ENCODE measurements at places on chromosomes 5 and 9.

DNA sequence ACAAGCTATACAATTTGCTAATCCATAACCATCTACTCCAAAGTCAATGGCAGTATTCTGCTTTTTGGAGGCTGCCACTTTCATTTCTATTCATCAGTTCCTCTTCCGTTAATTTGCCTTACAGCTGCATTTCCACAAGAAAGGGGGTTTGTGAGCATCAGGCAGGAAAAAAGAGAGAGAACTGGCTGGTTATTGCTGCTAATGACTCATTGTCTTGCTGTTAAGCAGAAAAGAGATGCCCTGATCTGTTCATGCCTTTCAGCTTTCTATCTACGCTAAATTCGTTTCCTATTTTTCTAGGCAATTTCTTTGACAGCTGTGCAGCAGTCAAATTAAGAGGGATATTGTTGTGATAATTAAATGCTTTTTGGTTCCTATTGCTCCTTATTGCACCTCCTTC, 65.9 kb upstream of the GNAQ start:
- DNase-seq: peak; percentile 11

DNA sequence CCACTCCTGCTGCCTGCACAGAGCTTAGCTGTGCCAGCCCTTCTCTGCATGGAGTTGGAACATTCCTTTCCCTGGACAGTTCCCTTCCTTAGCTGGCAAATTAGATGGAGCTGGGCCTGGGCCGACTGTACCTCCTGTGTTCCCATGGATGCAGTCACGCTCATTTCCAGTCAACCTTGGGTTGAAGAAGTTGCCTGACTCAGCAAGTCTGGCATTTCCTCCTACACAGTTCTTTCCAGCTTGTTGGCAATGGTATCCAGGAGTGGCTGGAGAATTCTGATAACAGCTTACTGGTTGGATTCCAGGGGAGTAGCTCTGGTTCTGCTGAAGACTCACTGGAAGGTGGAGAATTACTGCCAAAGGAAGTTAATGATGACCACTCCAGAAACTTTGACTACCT, 9.2 kb upstream of the TAF1L start:
- DNase-seq: no peak

DNA sequence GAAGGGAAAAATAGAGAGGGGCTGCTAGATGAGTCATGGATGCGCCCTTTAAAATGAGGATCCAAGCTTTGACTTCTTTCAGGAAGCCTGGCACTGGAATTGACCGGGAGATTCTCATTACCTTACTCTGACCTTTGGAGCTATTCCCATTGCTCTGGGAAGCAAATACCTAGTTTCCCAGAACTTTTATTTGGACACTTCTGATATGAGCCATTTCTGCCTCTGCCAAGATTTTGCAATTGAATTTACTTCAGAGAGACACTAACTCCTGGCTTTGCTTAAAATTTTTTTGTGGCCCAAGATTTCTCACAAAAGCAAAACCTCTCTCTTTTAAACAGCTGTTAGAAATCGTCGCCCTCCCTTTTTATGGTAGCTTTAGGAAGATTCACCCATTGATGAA, 15.7 kb upstream of the AGXT2 start:
- no peak for DNase-seq

DNA sequence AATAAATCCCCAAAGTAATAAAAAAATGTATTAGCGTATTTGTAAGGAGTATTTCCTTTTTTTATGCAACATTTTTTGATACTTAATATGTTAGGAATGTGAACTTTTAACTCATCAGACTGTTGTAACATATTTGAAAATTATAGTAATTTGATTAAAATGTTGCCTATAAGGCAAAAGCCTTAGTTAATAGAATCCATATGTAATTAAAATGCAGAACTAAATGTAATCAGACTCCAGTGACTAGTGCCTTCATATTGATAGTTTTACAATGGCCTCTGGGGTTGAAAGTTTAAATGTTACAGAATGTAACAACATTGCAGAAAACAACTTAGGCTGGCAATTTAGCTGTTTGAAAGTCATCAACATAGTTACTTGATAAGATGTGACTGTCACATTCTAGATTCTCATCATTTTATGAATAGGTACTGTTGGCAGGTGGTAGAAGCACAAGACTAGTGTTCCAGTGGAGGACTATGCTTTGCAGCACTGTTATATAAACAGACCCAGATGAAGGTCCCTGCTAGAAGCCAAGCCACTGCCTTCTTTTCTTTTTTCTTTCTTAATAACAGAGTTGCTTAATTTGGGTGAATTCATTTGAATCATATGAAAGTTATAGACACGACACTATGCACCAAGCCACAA, 382.9 kb downstream of the CCDC171 start:
- DNase-seq: no peak

DNA sequence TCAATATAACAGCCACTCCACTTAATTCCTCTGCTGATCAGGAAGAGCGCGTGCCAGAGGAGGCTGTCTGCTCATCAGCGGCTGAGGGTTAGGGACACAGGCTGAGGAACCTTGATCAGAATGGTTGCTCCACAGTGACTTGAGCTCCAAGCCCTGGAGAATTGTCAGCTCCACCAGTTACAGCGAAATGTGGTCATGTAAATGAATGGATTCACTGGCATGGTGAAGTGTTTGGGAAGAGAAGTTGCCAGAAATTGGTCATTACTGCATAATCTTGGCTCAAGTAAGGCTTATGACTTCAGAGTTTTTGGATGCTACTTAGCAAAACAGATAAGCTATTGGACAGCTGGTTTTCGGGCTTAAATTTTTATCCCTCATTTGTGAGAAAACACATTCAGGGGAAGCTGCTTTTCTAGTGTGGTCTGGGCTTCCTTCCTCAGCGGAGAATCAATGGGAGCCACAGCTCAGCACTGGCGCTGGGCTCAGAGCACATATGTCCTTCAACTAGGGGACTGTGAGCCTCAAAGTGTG, 65.0 kb downstream of the PRRT1B start:
- DNase-seq: no peak

- no peak for DNase-seq
Measured at GRCh38 chr5:89016741-89017303, 133.8 kb upstream of the MEF2C start.

GRCh38 chr5:111076091-111076490, 4.6 kb downstream of the TSLP start:
- no peak for DNase-seq

DNA sequence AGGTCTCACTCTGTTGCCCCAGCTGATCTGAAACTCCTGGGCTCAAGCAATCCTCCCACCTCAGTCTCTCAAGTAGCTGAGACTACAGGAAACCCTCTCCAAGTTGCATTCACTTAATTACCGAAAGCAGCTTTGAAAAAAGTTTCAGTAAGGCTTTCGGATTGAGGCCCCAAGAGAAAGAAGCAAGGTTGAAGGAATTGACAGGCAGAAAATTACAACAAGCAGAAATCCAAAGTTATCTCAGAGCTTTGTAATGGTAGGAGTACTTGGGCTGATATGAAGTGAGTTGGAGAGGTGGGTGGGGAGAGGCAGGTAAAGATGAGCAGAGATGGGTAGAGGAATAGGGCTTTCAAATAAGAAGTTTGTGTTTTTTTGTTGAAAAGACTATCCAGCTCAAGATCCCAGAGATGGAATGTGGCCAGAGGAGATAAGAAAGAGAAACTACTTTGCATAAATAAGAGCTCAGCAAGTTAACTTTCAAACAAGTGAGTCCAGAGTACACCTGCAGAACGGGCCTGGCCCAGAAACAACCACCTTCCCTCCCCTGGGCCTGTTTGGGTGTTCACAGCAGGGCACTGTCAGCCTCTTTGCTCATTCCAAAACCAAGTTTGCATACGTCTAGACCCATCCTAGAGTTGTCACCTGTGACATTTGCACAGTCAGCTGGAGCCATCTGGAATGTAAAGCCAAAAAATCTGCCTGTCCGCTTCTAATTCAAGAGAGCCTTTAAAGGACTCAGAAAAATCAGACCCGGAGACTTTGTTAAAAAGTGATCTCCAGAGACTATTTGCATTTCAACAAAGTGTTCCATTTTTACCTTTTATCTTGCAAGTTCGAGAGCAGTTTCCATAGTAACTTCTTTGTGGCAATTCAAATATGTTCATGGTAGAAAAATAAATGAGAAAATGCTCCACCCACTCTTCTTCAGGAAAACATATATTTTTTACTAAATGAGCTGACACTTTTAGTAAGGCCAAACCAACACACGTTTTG, 2.2 kb upstream of the CLINT1 start:
- no peak for DNase-seq

Data from head of caudate nucleus (tissue), 42 donors.